ENCODE measurements at places on chromosomes 5 and 9.

GRCh38 chr9:22423566-22423965 lies 23.1 kb upstream of the DMRTA1 start:
- no peak for DNase-seq

- DNase-seq: no peak
Measured at GRCh38 chr5:107216587-107216986, 454.1 kb downstream of the EFNA5 start.

GRCh38 chr5:115337882-115338281 lies 41.4 kb upstream of the CCDC112 start:
- DNase-seq: no peak

DNA sequence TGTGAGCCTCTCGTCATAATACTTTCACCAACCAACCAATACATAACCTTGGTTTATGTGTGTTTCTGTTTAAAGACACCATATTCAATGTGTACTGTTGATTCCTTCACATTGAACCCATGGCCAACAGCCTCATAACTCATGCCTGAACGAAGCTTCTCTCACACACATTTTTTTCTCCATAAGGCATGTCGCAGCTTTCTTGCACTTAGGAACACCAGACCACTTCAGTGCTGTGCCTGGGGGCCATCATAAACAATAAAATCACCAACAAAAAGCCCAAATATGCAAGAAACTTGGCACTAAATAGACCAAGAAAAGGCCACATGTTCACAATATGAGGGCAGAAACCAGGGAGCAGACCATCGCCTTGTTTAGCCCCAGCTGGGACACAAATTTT lies 192.2 kb downstream of the ROR2 start:
- no peak for DNase-seq

DNA sequence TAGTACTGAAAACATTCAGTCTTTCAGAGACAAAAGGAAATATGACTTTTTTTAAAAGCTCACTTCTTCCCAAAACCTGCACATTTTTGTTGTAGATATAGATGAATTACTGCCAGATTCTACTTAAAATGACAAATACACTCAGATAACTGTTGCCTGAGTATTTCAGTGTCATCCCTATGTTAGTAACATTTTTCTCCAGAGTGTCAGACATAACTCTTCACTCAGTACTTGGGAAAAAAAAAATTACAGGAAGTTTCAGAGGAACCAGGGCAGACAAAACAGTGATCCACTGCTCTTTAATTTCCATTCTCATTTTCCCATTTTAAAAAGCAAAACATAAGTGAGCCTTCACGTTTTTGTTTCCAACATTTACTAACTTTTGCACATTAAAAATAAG lies 79.3 kb upstream of the ITGA1 start:
- no peak for DNase-seq

DNA sequence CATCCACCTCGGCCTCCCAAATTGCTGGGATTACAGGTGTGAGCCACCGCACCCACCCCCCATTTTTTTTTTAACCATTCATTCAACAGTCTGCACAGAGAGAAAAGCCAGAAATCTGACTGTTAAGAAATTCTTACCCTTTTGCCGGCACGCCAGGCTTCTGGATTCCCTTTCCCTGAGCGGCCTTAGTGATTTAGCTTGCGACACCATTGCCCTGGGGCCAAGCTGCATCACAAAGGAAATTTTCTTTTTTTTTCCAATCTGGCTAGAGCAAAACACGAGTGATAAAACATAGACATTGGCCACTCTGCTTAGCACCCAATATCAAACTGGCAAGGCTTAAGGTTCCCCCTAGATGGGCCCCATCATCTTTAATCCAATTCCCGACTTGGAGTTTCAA lies 21.2 kb upstream of the ATOSB start:
- DNase-seq: no peak

GRCh38 chr9:96449523-96449844 lies 485 bp upstream of the HABP4 start:
- no peak for DNase-seq

- no peak for DNase-seq
Measured at GRCh38 chr5:180216646-180217171, 7.7 kb upstream of the RASGEF1C start.

GRCh38 chr5:117454716-117455212 lies 880.1 kb upstream of the SEMA6A start:
- no peak for DNase-seq

DNA sequence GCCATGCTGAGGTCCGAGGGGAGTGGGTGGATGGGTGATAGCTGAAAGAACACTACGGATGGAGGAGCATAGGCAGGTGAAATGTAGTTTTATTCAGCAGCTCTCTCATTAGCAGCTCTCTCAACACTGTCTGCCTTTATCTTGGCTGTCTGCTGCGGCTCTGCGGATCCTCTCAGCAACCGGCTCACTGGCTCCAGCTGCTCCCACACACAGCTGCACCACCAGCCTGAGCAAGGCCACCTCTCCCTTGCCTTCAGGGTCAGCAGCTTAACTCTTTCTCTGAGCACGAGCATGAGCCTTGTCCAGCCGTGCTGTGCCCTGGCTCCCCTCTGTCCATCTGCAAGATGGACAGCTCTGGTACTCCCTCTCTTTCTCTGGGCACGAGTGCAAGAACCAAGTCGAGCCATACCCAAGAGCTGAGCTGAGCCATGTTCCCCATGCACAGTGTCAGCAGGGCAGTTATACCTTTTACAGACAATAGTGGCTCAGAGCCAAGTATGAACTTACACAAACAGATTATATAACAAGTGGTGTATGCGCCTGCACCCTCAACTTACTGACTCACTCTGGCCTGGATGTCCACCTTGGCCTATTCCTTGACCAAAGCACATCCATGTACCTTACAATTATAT lies 108.5 kb downstream of the MACIR start:
- DNase-seq: no peak

- DNase-seq: no peak
Measured at GRCh38 chr5:30932273-30933017, 261.0 kb upstream of the CDH6 start.

DNA sequence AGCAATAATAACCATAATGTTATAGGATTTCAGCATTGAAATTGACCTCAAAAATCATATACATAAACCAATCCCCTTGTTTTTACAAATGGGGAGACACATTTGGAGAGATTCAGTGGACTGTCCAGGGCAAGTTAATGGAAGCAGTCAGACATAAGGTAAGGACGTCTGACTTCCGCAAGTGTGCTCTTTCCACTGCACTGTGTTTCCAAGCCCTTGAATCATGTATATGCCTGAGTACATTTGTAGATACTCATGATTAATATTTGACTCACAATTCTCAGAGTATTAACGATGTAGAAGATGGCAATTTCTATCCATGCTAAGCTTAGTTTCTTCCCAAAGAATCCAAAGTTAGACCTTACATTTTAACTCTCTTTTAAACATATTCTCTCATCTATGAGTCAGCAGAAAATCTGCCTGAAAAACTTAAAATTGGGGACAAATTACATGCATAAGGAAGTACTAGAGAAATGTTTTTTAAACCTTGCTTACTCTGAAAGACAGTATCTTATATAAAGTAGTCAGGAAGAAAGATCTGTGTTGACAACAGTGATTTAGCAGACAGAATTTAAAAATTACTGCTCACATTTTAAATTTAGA lies 165.3 kb downstream of the NFIB start:
- DNase-seq: no peak

GRCh38 chr5:418162-419121 lies 24.5 kb upstream of the EXOC3 start:
- DNase-seq: no peak

- no peak for DNase-seq
Measured at GRCh38 chr5:139783436-139783965, 12.1 kb upstream of the PSD2 start.

DNA sequence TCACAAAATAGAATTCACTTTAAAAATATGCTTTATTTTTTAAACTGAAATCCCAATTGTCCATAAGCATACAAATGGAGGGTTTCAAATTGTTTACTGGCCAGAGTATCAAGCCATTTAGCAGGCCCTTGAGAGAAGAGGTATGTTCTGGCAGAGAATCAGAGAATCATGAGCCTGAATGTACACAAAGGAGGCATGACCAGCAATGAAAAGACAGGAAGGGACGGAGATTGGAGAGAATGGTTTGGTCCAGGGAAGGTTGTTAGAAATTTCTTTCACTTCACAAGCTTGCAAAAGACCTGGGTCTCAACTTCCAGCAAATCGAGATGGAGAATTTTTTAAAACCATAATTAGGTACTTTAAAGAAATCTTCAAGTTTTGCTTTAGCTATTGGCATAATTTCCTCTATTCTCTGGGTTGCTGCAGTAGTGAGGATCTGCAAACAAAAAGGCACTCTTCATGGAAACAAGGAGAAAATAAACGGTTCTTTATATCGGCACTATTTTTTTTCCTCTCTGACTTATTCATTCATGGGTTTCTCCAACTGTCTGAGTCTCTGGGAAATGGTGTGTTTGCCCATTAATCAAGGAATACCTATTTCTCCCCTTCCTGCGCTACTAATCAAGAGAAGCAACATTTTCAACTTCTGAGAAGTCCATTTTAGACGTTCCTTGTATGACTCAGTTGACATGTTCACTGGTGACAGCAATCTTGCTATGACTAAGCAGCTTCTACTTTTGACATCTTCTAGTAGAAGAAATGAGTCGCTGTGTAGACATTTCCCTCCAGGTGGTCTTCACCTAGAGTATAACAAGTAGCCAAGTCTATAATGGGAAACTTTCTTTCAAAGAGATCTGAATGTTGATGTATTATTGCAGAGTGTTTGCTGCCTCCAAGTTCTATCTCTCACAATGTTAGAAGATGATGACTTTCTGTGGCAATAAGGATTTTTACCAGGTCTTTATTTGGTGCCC lies 23.1 kb upstream of the ERCC6L2 start:
- no peak for DNase-seq

DNA sequence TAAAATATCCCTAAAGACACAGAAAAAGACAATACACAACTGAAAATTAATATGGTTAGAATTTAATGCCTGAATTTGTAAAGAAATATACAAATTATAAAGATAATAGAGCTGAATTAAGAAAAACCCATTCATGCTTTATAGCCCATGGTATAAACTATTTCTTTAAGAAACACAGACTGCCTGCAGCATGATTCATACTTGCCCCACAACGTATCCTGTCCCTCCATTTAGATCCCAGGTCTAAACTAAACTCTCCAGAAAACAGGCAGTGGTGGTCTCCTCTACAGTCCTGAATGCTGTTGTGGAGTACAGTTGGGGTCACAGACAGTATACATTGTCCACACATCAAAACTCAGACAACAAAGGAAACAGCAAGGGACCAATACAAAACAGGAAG lies 24.8 kb downstream of the IL6ST start:
- no peak for DNase-seq

GRCh38 chr9:100426189-100426529 lies 784 bp upstream of the MSANTD3 start:
- no peak for DNase-seq

GRCh38 chr5:61371474-61371873 lies 39.4 kb downstream of the ZSWIM6 start:
- no peak for DNase-seq

DNA sequence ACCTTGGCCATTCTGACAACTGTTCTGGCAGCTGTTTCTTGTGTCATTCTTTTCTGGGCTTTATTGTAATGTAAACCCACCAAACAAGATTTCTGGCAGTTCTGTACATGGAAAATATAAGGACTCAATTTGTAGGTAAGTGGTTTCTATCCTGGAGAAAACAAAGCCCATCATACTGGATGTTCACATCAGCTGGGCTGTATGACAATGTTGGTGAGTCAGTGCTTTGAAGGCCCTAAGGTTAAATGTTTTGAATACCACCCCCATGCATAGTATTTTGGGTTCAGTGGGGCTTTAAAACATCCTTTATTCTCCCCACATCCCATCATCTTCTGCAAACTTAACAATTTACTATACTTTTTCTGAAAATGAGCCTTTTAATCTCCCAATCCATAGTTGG lies 52.5 kb downstream of the SH3GL2 start:
- DNase-seq: no peak

- peak; percentile 49 for DNase-seq
Measured at GRCh38 chr5:134436523-134437339, 25.1 kb upstream of the CDKN2AIPNL start.

DNA sequence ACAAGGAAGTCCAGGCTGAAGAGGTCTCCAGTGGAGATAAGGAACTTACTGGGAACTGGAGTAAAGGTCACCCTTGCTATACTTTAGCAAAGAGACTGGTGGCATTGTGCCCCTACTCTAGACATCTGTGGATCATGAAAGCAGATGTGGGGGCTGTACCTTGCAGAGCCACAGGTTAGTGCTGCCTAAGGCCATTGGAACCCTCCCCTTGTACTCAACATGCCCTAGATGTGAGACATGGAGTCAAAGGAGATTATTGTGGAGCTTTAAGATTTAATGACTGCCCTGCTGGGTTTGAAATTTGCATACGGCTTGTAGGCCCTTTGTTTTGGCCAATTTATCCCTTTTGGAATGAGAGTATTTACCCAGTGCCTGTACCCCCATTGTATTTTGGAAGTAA lies 397.3 kb upstream of the GRIN3A start:
- DNase-seq: no peak

- DNase-seq: no peak
Measured at GRCh38 chr9:136688274-136689107, 1.2 kb upstream of the AGPAT2 start.

- DNase-seq: no peak
Measured at GRCh38 chr9:126326228-126327005, at the start of gene MVB12B. TSS of gene MVB12B (plus strand) at chr9:126326829. CDS start at chr9:126326930, 101 bp downstream.

DNA sequence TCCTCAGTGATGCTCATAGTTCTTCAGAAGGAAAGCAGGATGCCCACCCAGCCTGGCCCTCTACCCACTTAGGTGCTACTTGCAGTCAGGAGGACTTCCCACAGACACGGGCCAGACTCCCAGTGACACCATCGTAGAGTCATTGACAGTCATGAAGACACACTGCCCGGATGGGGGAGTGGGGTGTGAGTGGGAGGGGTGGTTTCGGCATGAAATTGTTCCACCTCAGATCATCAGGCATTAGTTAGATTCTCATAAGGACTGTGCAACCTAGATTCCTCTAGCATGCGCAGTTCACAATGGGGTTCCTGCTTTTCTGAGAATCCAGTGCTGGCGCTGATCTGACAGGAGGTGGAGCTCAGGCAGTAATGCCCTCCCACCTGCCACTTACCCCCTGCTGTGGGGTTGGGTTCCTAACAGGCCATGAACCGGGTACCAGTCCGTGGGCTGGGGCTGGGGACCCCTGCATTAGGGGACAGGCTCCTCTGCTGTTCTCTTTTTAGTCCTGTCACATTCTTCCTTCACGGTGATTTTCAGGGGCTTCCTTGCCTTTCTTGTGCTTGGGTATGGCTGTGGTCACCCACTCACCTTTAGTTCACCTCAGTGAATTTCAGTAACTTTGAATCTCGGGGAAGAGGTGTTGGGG lies 88.2 kb upstream of the ANKRD55 start:
- DNase-seq: no peak

- DNase-seq: peak; percentile 72
Measured at GRCh38 chr5:126777257-126777974, 480 bp downstream of the LMNB1 start.

DNA sequence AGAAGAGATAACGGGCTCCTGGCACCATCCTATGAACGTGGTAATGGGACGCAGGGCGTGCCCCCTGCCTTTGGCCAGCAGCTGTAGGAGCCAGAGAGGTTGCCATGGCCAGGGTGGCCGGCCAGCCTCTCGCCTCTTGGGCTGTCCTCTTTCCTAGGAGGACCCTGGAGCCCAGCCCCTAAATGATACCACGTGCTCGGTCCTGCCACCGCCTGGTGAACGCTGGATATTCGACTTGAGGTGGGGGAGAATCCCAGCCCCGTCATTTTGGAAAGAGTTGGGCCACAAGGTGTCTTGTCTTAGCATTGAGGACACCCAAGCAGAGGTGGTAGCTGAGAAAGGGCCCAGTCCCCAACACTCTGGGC lies 391 bp upstream of the NRG2 start:
- no peak for DNase-seq

- DNase-seq: no peak
Measured at GRCh38 chr9:38386319-38386895, 6.1 kb upstream of the ALDH1B1 start.
